ENCODE measurements at places on chromosomes 4 and X. TPM values are rescaled to one million over a fixed set of nuclear protein-coding genes. Genes with fewer than 3 reads are reported as not detected.

DNA sequence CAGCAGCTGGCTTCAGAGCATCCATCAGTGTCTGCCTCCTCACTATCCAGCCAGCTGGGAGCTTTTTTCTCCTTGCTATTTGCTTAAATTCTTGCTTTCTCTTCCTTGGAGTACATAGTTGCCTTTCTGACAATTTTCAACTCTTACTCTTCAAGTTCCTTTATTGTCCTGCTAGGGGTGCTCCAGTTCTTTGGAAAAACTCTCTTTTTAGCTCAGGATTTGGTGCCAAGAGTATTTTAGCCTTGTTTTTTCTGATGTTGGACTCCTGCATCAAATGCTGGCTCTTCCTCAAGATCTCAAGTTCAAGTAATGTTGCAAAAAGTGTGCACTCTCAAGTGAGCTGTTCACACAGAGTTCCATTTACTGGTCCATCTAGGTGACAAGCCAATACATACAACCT, 126.4 kb downstream of the KDR start:
- H3K27ac ChIP-seq = no peak overlapping the region
- H3K36me3 ChIP-seq = no peaks in the 10 kb centered on the region
- H3K27me3 ChIP-seq = peaks cover 9% of the 10 kb centered on the region
- H3K4me3 ChIP-seq = no peak overlapping the region

DNA sequence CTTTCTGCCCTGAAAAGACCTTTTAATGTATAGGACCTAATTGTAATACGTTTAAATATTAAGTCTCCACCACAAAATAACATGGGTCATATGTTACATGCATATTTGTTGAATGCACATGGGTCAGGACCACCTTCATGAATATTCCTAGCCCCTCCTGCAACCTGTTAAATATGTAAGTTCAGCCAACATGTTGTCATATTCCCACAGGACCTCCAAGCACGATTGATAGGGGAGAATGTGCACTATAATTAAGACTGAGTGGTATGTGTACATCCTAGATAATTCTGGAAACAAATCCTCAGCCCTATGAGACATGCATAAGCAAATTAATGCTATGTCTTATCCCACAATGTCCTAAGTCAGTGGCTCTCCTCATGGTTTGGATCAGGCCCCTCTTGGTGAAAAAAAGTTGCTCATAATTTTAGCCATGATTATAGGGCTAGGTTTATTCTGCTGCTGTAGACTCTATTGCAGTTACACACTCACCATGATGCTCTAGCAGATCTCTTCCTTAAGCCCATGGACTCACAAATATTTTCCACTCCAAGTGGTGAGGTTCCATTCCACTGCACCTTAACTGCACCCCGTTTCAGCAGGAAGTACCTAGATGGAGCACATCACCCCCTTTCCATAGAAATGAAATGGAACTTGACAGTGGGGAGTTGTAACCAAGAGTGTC, 10.2 kb downstream of the TIGD2 start:
- H3K4me3 ChIP-seq = no peak overlapping the region
- no peak for DNase-seq
- H3K36me3 ChIP-seq = no peaks in the 10 kb centered on the region
- no peaks in the 10 kb centered on the region for H3K27me3 ChIP-seq

DNA sequence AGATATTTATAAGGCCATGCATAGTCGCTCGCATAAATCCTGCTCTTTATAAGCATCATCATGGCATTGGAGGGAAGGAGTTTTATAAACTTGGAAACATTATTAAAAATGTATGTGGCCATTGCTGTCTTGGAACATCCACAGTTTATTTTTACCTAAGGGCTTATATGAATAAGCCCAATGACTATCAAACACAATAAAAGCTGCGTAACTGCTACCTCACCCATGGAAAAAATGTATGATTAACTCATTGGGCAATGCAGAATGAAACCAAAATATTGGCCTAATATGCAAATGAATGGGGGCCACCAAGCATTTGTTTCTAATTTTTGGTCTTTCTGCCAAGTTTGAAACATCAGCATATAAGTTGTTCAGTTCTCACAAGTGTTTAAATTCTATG, 19.1 kb downstream of the GEMIN8 start:
- no peaks in the 10 kb centered on the region for H3K27me3 ChIP-seq
- no peak overlapping the region for H3K4me3 ChIP-seq
- no peak overlapping the region for H3K27ac ChIP-seq
- no peak for DNase-seq
- H3K4me1 ChIP-seq = peaks cover 4% of the 10 kb centered on the region

- no peaks in the 10 kb centered on the region for H3K36me3 ChIP-seq
- no peaks in the 10 kb centered on the region for H3K4me1 ChIP-seq
- no peak overlapping the region for H3K27ac ChIP-seq
- H3K4me3 ChIP-seq = no peak overlapping the region
- no peak for DNase-seq
These were observed 971.6 kb upstream of the INTU start for GRCh38 chr4:126661194-126661593.

- no peak for DNase-seq
- no peaks in the 10 kb centered on the region for H3K36me3 ChIP-seq
- H3K27ac ChIP-seq = no peak overlapping the region
- H3K27me3 ChIP-seq = no peaks in the 10 kb centered on the region
- no peaks in the 10 kb centered on the region for H3K4me1 ChIP-seq
These were observed 82.8 kb upstream of the VEGFC start for GRCh38 chr4:176875446-176875930.

- H3K36me3 ChIP-seq = no peaks in the 10 kb centered on the region
- H3K27me3 ChIP-seq = peaks cover 17% of the 10 kb centered on the region
- H3K4me3 ChIP-seq = no peak overlapping the region
- DNase-seq = no peak
- H3K27ac ChIP-seq = no peak overlapping the region
These were observed 3.1 kb upstream of the BCORL1 start for GRCh38 chrX:129979207-129979920.

GRCh38 chr4:127782275-127783025, at the start of gene HSPA4L:
Gene HSPA4L, plus strand, starts transcription at chr4:127782322. Its CDS starts 229 bp downstream, at chr4:127782551.
- H3K27ac ChIP-seq = peak within 1 kb of the TSS; percentile 74
- peaks cover 19% of the 10 kb centered on the region for H3K4me1 ChIP-seq
- H3K36me3 ChIP-seq = no peaks in the 10 kb centered on the region
- peak within 1 kb of the TSS; percentile 78 for H3K4me3 ChIP-seq
- H3K27me3 ChIP-seq = peaks cover 69% of the 10 kb centered on the region

- DNase-seq = no peak
- H3K4me3 ChIP-seq = no peak overlapping the region
- no peaks in the 10 kb centered on the region for H3K27me3 ChIP-seq
- H3K27ac ChIP-seq = no peak overlapping the region
- no peaks in the 10 kb centered on the region for H3K4me1 ChIP-seq
These were observed 705.5 kb downstream of the ARAP2 start for GRCh38 chr4:35538807-35539206.

- H3K4me3 ChIP-seq = no peak overlapping the region
- peaks cover 52% of the 10 kb centered on the region for H3K4me1 ChIP-seq
- H3K36me3 ChIP-seq = peaks cover 6% of the 10 kb centered on the region
- H3K27me3 ChIP-seq = no peaks in the 10 kb centered on the region
- H3K27ac ChIP-seq = peak overlapping the region; percentile 57
- no peak for DNase-seq
These were observed 63.4 kb downstream of the NBDY start for GRCh38 chrX:56792270-56793111.

DNA sequence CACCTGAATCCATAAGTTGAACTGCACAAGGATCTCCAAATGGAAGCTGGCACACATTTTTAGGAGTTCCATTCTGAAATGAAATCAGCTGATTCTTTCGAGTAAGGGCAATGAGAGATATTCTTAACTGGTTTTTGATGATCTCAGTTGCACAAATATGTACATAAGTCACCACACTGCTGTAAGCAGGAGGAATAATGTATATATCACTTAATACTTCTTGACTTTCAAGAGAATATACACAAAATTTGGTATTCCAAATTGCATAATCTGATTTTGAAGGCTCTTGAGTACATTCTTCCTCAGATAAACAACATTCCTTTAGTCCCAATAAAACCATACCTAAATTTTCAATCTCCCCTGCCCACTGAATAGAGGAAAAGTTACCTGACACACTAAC, 8.2 kb downstream of the FANCB start:
- no peak for DNase-seq
- H3K27ac ChIP-seq = no peak overlapping the region
- no peak overlapping the region for H3K4me3 ChIP-seq
- H3K27me3 ChIP-seq = no peaks in the 10 kb centered on the region

CPEB2 gene
- total RNA-seq = 20.3 TPM

IRS4 gene
- not detected for total RNA-seq

EDA gene
- 1.9 TPM for total RNA-seq

Data from activated CD4-positive, alpha-beta T cell treated with anti-CD3 and anti-CD28 coated beads, Interleukin-2, amount 10 ng/mL, durations not matched to agents 7 days and 5 days (primary cell).